Activated CD8-positive, alpha-beta memory T cell treated with anti-CD3 and anti-CD28 coated beads, Interleukin-2, amount 50 U/mL, for 4 hours (primary cell): ENCODE measurements at places on chromosomes 12 and 14.

DNA sequence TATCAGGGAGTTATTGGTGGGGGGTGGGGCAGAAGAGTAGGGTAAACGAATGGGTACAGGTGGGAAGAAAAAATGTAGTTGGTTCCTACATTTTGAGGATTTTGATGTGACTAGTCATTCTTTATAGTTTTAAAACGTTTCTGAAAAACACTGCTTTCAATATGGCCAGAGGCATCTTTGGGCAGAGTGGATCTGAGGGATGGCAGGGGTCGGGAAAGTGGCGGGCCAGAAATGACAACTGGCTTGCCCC is 527 bp upstream of the ATP23 start:
- no peak for DNase-seq

GRCh38 chr12:32824596-32824995 is 68.9 kb upstream of the YARS2 start:
- DNase-seq = no peak

DNA sequence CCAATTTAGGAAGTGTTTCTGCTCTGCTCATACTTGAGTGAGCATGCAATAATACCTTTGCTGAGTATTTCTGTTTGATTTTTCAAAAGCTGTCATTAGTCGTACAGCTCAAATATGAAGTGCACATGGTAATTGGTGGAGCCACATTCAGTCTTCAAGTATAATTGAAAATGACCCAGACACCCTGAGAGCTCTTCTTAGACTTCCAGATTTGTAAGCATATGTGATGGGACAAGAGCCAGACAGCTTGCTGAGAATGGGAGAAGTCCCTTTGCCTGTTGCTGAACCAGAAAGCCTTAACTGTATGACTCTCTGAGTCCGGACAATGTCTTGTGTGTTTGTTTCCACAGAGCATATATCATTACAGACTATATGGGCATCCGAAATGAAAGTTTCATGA is 307.3 kb downstream of the TMEM117 start:
- no peak for DNase-seq

GRCh38 chr12:93851257-93851671 is 174.1 kb downstream of the CRADD start:
- no peak for DNase-seq

DNA sequence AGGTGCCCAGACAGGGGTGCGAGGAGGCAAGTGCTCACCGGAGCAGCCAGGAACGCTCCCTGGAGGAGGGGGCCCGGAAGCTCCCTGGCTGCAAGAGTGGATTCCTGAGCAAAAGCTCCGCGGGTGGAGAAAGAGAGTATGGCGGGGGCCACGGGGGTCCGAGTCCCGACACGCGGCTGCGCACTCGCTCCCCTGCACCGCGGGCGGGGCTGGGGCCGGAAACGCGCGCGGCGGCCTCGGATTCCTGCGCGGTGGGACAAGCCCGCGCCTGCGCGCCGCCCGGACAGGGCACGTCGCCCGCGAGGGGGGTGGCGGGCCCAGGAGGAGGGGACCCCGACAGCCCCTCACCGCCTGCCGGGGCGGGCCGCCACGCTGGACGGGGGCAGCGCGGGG is 27.8 kb upstream of the GPR132 start:
- DNase-seq = peak; percentile 66

GRCh38 chr14:81211844-81212243 is 8.9 kb downstream of the GTF2A1 start:
- peak; percentile 36 for DNase-seq

GRCh38 chr14:81855007-81855406 is 321.4 kb upstream of the SEL1L start:
- DNase-seq = no peak

GRCh38 chr14:106215229-106215628 is 688.8 kb downstream of the TMEM121 start:
- DNase-seq = no peak

GRCh38 chr12:7667125-7667524 is 1.4 kb upstream of the APOBEC1 start:
- no peak for DNase-seq

GRCh38 chr14:64407329-64407728 is 19.2 kb downstream of the MTHFD1 start:
- DNase-seq = no peak

DNA sequence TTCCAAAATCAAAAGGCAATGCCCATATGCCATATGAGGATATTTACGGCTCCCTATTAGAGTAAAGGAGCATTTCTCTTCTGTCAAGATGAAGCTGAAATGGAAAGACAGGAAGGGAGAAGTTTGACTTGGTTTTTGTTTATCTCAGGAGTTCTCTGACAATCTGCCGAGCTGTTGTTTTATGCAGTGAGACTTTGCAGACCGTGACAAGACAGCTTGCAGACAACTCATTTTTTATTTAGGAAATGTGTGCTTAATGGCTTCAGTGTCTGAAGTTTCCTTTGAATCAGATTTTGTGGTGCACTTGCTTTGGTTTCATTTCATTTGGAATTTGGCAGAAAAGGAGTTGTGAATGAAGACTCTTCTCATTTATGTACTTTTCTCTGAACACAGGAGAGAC is 145.4 kb downstream of the C12orf50 start:
- DNase-seq = no peak
